Uterus (tissue), 4 donors: ENCODE measurements at places on chromosomes 3 and 15. TPM values are rescaled to one million over a fixed set of nuclear protein-coding genes. Genes with fewer than 3 reads are reported as not detected.

SCAANT1 gene
- not detected for total RNA-seq

GRCh38 chr3:184375747-184376461 is 2.1 kb downstream of the THPO start:
- no peak for DNase-seq

SLC24A1 gene
- 12.3 TPM for total RNA-seq

DNA sequence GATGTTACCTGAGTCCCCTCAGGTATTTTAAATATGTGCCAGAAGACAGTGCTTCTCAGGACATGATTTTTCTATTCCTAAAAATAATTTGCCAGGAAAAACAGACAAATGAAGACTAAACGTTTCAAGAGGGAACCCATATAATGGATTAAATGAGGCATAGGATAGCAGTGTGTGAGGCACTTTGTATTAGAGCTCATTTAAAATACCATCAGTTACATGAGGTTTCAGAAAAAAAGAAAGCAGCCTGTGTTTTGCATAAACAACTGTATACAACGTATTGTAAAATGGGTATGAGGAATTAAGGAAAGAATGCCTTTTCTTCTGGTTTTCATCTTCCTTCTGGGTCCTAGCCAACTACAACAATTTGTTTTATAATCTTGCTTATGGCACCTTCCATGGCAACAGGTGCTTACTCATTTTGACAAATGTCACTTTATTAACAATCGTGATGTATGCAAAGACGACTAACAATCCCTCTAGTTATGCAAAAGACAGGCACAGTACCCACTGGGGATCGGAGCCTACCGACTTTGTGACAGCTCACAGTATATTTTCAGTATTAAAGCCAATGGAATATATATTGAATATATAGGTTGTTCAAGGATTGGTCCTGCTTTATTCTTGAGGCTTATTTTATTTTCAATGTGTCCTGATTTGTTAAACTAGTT is 231.6 kb upstream of the ZNF717 start:
- no peak for DNase-seq

DNA sequence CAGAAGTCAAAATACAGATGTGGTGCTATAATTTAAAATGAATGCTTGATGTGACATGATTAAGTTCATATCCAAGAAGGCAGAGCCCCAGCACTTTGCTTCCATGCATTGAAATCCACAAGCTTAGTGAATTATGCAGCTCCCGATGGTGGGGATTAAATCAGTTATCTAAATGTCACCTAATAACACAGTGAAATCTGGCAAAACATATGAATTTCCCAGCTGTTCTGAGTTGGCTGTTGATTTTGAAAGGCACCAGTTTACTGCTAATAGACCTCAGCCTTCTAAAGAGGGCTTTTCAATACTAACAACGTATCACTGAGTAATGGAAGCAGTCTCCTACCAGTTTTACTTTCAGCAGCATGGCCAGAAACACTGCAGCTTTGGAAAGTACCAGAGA is 19.8 kb upstream of the CRBN start:
- no peak for DNase-seq

GRCh38 chr15:80328496-80328895 is 75.7 kb upstream of the ARNT2 start:
- no peak for DNase-seq

DNA sequence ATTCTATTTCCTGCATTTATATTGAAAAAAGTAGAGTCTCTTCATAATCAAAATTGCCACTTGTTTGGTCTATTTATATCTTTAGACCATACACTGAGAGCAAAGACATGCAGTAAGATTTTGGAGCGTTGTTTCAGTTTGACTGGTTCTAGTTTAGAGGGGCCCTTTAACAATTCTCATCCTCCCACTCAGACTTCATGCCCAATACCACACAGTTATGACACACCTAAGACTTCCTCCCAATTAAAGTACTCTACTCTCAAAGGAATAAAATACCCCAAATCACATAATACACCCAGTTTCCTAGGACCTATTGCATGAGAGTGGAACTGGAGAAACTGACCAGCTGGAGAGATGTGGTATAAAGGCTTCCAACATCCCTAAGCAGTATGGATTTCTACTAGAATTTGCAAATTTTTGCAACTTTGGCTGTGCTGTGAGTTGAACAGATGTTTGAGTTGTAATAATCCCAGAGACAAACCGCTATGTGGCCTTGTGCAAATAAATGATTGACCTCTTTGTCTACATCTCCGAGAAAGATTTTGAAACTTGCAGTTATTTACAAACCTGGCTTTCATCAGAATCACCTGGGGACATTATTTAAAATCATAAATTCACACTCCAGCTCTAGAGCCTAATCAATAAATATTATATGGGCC is 170.0 kb upstream of the ROBO2 start:
- DNase-seq: no peak

DNA sequence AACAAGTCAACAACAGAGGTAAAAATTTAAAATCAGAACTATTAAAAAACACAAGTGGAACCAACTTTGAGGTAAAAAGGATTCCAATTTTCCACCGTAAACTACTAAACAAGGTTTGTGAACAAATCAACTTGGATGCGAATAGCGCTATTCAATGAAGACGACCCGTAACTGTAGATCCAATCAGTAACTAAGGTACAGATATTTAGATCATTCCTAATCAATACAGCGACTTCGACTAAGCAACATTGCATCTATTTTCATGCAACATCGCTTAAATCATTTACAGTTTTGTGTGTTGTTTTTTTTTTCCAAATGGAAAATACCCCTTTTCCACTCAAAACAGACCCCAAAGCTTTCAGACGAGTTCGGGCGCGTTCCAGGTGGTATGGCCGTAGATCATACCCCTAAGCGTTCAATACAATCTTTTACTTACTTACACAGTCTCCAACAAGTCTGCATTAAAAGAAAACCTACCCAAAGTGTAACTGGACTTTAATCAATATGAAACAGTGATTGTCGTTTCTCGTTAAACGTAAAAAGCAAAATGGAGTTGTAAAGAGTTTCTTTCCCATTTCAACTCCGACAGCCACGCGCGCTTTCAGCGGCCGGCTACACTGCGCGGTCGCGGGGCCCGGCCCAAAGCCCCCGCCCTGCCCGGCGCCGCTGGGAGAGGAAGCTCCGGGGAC is 786 bp downstream of the RHOA start:
- DNase-seq: no peak

DNA sequence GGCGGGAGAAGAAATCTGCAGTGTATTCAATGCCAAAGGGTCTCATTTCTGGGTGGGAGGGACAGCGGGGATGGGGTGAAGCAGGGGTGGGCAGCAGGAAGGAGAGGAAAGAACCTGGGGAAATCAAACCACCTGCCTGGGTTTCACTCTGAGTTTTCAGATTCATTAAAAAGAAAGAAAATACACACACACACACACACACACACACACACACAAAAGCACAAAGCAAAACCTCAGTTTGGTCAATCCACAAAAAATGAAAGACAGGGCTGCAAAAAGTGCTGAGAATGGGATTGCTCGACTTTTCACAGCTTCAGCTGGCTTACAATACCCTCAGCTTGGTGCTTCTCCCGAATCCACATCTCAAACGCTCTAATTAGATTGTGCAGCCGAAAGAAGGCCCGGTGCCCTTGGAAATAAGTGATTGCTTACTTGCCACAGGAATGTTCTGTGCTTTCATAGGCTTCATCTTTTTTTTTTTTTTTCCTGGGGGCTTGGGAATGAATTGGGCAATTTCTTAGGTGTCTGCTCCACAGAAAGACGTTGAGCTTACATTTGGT is 370.5 kb downstream of the RORA start:
- no peak for DNase-seq

CPN2 gene
- not detected for total RNA-seq

DNA sequence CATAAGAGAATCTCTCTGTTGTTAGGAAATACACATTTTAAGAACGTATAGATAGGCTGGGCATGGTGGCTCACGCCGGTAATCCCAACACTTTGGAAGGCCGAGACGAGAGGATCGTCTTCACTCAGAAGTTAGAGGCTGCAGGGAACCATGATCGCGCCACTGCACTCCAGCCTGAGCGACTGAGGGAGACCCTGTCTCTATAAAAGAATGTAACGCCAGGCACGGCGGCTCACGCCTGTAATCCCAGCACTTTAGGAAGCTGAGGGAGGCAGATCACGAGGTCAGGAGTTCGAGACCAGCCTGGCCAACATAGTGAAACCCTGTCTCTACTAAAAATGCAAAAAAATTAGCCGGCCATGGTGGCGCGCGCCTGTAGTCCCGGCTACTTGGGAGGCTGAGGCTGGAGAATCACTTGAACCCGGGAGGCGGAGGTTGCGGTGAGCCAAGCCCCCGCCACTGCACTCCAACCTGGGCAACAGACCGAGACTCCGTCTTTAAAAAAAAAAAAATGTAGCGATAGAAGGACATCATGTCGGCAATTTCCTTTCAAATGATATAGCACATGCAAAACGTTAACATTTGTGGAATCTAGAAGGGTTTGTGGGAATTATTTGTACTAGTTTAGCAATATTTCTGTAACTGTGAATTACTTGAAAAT is 730 bp upstream of the RPL14 start:
- peak; percentile 23 for DNase-seq

CHDH gene
- total RNA-seq: 6.6 TPM

- no peak for DNase-seq
Observed at GRCh38 chr15:81645470-81645869, 271.5 kb upstream of the TMC3 start.

GRCh38 chr3:195767792-195768191 is 43.9 kb downstream of the MUC4 start:
- no peak for DNase-seq

ADGRG7 gene
- total RNA-seq: 0.70 TPM

DNA sequence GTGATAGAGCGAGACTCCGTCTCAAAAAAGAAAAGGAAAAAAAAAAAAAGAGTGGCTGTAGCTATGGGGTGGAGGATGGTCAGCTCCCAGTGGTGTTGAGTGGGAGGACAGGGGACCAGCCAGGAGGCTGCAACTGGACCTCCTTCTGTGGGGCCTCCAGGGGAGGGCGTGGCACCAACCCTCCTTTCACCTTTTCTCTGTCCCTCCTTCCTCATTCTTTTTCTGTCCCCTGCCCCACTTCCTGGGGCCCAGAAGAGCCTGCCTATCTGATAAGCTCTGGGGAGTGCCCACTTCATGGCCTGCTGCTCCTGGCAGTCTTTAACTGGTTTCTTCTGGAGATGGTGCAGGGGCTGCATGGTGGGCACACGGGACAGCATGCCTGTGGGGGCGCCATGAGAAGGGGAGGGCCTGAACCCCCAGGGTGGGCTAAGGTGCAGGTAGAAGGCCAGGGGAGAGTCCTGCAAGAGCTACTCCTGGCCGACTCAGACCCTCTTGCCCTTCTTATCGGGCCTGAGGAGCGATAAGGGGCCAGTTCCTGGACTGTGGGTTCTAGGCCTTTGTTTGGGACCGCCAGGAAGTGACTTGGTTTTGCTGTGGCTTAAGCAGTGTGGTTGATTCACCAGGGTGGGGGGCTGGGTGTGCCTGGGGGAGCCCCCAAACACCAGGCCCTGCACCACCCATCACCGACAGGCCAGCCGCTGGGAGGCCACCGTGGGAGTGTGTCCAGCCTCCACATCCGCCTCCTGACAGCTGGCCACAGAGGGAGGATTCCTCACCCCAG is 49.4 kb upstream of the FLNB start:
- DNase-seq: peak; percentile 47

DHX36 gene
- 53.8 TPM for total RNA-seq

CLRN1 gene
- not detected for total RNA-seq

GOLGA8K gene
- not detected for total RNA-seq

DNA sequence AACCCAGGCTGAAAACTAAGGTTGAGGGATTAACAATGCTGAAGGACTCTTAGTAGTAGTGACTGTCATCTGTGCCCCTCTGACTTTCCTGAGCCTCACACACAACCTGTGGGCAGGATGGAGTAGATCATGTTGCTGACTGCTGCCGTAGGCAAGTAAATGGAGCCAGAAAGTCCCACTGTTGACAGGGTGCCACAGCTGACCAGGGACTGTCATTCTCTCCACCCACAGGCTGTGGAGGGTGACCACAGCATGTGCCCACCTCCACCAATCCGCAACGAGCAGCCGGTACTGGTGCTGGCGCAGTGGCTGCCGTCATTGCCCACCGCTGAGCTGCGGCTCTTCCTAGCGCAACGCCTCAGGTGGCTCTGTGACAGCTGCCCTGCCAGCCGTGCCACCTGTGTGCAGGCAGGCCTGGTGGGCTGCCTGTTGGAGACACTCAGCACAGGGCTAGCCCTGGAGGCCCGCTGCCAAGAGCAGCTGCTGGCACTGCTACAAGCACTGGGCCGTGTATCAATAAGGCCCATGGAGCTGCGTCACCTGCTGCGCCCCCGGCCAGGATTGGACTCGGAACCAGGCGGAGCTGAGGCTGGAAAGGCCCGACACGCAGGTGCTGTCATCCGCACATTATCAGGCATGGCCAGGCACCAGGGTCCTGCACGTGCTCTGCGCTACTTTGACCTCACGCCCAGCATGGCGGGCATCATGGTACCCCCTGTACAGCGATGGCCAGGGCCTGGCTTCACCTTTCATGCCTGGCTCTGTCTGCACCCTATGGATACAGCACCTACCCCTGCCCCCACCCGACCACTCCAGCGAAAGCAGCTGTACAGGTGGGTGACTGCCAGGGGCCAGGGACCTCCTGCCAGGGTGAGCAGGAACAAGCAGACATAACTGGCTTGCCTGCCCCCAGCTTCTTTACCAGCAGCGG is 15.6 kb downstream of the NBEAL2 start:
- no peak for DNase-seq

CSPG5 gene
- not detected for total RNA-seq

DNA sequence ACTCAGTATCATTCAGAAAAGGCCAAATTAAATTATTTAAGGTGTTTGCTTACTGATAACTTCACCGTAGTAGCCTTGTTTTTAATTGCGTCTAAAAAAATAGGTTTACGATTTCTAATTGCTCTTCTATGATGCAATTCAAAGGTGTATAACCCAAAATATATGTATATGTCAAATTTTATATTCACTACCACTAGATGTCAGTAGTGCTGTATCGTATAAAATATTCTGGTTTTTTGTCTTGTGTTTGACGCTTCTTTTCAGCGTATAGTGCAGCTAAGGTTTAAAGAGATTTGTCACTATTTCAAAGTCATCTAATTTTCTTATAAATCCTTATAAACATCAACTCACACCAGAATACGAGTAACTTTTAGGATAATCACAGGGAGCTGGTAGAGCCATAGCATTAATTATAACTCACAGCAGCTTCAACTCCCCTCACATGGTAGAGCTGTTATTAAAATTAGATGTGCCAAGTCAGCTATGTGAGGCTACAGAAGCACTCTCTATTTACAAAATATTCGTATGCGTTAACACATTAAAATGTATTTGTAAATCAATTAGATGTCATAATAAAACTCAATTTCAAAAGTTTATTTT is 3.5 kb downstream of the PFN2 start:
- DNase-seq: no peak

KY gene
- total RNA-seq: 4.0 TPM
